ENCODE measurements at places on chromosomes 1 and 21. TPM values are rescaled to one million over a fixed set of nuclear protein-coding genes. Genes with fewer than 3 reads are reported as not detected.
A peak's percentile ranks its signal among the peaks of the same experiment; 100 is the strongest.

- no peaks in the 10 kb centered on the region for H3K27me3 ChIP-seq
- H3K27ac ChIP-seq = no peak overlapping the region
- no peaks in the 10 kb centered on the region for H3K4me1 ChIP-seq
- H3K36me3 ChIP-seq = no peaks in the 10 kb centered on the region
- no peak for DNase-seq
Measured at GRCh38 chr1:201274616-201275252, 8.6 kb upstream of the PKP1 start.

GRCh38 chr1:20059847-20060246 lies 10.1 kb upstream of the PLA2G5 start:
- peaks cover 16% of the 10 kb centered on the region for H3K4me1 ChIP-seq
- no peaks in the 10 kb centered on the region for H3K27me3 ChIP-seq
- H3K27ac ChIP-seq = no peak overlapping the region
- peaks cover 7% of the 10 kb centered on the region for H3K36me3 ChIP-seq
- no peak overlapping the region for H3K4me3 ChIP-seq

- H3K4me1 ChIP-seq = peaks cover 6% of the 10 kb centered on the region
- H3K27me3 ChIP-seq = no peaks in the 10 kb centered on the region
- no peak for DNase-seq
- H3K36me3 ChIP-seq = no peaks in the 10 kb centered on the region
- no peak overlapping the region for H3K4me3 ChIP-seq
Measured at GRCh38 chr1:24562625-24563024, 6.7 kb downstream of the NCMAP start.

DNA sequence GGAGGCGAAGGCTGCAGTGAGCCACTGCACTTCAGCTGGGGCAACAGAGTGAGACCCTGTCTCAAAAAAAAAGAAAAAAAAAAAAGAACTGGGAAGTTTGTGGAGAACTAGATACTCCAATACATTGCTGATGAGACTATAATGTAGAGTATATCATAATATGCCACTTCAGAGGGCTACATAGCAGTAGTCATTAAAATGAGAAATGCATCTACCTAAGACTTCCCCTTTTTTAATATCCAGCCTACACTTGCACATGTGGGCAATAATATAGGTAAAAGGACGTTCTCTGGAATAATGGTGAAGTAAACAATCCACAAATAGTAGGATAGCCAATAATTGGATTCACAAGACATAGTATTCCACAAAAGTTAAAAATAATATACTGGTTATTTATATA lies 311.0 kb downstream of the HLX start:
- no peak overlapping the region for H3K4me3 ChIP-seq
- no peaks in the 10 kb centered on the region for H3K27me3 ChIP-seq
- H3K36me3 ChIP-seq = no peaks in the 10 kb centered on the region
- H3K27ac ChIP-seq = no peak overlapping the region
- no peak for DNase-seq

- H3K4me1 ChIP-seq = peaks cover 42% of the 10 kb centered on the region
- peaks cover 10% of the 10 kb centered on the region for H3K27me3 ChIP-seq
- peak overlapping the region; percentile 93 for H3K27ac ChIP-seq
- peak; percentile 60 for DNase-seq
- peak overlapping the region; percentile 15 for H3K4me3 ChIP-seq
Measured at GRCh38 chr21:42221581-42222345, 2.8 kb downstream of the ABCG1 start.

- peaks cover 13% of the 10 kb centered on the region for H3K4me1 ChIP-seq
- no peak overlapping the region for H3K27ac ChIP-seq
- H3K27me3 ChIP-seq = no peaks in the 10 kb centered on the region
- DNase-seq = no peak
- no peaks in the 10 kb centered on the region for H3K36me3 ChIP-seq
Measured at GRCh38 chr1:2224631-2225428, 3.3 kb upstream of the SKI start.

- H3K27ac ChIP-seq = no peak overlapping the region
- H3K27me3 ChIP-seq = no peaks in the 10 kb centered on the region
- DNase-seq = no peak
- no peak overlapping the region for H3K4me3 ChIP-seq
- H3K36me3 ChIP-seq = no peaks in the 10 kb centered on the region
- H3K4me1 ChIP-seq = no peaks in the 10 kb centered on the region
Measured at GRCh38 chr1:150749720-150750311, 15.8 kb downstream of the CTSS start.

GRCh38 chr1:159015440-159015909 lies 5.8 kb downstream of the IFI16 start:
- H3K36me3 ChIP-seq = peaks cover 49% of the 10 kb centered on the region
- DNase-seq = peak; percentile 66
- no peak overlapping the region for H3K4me3 ChIP-seq
- H3K27me3 ChIP-seq = no peaks in the 10 kb centered on the region
- H3K4me1 ChIP-seq = peaks cover 83% of the 10 kb centered on the region

GRCh38 chr1:198220428-198220827 lies 63.6 kb downstream of the NEK7 start:
- no peaks in the 10 kb centered on the region for H3K36me3 ChIP-seq
- no peak overlapping the region for H3K27ac ChIP-seq
- H3K4me3 ChIP-seq = no peak overlapping the region
- H3K4me1 ChIP-seq = no peaks in the 10 kb centered on the region

GBP4 gene
- total RNA-seq = 14.6 TPM

ELK4 gene
- 35.5 TPM for total RNA-seq

MANEAL gene
- total RNA-seq = 0.82 TPM

CFHR3 gene
- 0.20 TPM for total RNA-seq

GBP2 gene
- 8.6 TPM for total RNA-seq

RPTN gene
- not detected for total RNA-seq

AUNIP gene
- total RNA-seq = not detected

FCAMR gene
- not detected for total RNA-seq
